ENCODE measurements at places on chromosomes 3 and 15.

DNA sequence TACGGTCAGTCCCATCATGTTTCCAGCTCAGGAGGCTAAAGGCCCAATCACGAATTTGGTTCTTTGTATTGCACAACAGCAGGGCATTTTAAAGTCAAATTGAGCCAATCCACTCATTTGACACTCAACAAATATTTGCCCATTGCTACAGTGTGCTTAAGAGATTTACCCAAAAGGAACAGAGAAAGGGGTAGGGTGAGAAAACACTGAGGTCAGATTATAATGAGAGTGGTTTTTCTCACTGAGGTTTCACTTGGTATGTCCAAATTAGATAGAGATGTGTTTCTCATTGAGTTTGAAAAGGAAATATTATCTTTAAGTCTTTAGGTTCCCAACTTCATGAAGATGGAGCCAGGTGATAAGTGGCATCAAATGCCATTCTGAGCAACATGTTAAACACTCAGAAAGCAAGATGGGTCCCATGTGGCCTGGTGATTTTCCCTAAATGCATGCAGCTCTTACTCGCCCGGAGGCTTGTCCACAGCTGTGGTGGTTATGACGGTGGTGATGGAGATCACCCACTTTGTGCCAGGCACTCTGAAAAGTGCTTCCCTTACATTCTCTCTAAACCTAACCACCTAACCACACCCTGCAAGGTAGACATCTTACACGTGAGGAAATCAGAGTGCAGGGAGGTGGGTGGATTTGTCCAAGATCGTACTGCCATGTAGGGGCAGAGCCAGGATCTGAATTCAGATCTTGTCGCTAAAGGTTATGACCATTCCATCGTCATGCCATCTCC is 31.2 kb upstream of the USP3 start:
- no peak for DNase-seq

DNA sequence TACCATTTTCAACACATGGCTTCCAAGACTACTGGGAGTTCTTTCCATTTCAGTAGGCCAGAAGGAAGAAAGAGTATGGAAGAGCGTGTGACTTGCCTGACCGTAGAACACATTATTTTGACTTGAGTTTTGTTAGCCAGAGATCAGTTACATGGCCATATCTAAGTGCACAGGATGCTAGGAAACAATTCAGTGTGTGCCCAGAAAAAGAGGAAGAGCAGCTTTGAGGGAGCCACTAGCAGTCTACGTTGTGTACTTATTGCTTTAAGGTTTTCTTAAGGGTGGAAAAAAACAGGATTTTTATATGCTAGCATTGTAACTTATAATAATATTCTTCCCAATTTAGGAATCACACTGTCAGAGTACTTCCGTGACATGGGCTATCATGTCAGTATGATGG is 44.1 kb upstream of the GRAMD1C start:
- DNase-seq, result no peak

DNA sequence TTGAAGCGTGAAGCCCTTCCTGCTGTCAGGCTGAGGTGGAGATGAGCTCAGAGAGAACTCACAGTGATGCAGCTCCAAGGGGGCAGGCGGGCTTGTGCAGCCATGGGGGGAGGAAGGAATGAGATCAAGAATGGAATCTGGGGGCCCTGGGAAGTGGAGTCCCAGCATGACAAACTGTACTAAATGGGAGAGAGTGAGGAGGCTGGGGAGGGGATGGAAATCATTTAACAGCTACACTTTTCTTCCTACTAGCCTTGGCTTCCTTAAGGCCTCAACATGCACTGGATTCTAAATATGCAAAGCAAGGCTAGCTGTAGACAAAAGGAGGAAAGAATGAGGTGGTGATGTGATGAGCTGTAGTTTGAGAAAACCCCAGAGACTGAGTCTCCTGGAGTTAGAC is 133.9 kb downstream of the EEFSEC start:
- no peak for DNase-seq

- DNase-seq, result peak; percentile 16
Measured at GRCh38 chr15:62853114-62853840, 189.3 kb upstream of the TPM1 start.

DNA sequence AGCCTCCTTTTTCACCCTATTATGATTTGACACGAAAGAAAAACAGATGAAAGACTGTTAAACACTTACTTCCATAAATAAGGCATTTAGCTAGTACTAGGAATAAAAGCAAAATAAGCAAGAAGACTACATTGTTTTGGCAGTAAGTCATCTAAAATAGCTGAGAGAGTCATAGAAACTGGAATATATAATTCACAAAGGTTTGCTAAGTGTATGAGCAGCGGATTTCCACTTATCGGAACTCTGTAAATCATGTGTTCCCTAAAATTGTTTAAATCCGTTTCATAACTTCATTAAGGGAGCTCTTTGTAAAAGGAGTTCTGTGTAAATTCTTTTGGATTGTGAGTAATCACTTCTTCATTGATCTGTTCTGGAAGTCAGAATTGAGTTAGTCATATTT is 202.5 kb upstream of the CBLB start:
- no peak for DNase-seq
